ENCODE measurements at places on chromosomes 12 and 14.

GRCh38 chr14:27056586-27056985 is 458.8 kb upstream of the NOVA1 start:
- no peak for DNase-seq

DNA sequence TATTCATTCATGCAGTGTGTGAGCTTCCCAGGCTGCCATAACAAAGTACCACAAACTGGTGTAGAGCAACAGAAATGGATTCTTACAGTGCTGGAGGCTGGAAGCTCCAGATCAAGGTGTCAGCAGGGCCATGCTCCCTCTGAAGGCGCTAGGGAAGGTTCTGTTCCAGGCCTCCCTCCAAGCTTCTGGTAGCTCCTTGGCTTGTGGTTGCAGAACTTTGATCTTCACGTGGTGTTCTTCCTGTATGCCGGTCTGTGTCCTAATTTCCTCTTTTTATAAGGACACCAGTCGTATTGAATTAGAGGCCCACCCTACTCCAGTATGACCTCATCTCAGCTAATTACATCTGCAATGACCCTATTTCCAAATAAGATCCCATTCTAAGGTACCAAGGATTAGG is 3.1 kb downstream of the OTUB2 start:
- no peak for DNase-seq

GRCh38 chr14:61106959-61107641 is 126.1 kb downstream of the SLC38A6 start:
- no peak for DNase-seq

- no peak for DNase-seq
These were observed 12.4 kb downstream of the CABP1 start for GRCh38 chr12:120652656-120653435.

GRCh38 chr12:62146318-62146717 is 113.9 kb upstream of the USP15 start:
- DNase-seq = no peak

GRCh38 chr12:80895240-80895639 is 42.5 kb downstream of the LIN7A start:
- no peak for DNase-seq

DNA sequence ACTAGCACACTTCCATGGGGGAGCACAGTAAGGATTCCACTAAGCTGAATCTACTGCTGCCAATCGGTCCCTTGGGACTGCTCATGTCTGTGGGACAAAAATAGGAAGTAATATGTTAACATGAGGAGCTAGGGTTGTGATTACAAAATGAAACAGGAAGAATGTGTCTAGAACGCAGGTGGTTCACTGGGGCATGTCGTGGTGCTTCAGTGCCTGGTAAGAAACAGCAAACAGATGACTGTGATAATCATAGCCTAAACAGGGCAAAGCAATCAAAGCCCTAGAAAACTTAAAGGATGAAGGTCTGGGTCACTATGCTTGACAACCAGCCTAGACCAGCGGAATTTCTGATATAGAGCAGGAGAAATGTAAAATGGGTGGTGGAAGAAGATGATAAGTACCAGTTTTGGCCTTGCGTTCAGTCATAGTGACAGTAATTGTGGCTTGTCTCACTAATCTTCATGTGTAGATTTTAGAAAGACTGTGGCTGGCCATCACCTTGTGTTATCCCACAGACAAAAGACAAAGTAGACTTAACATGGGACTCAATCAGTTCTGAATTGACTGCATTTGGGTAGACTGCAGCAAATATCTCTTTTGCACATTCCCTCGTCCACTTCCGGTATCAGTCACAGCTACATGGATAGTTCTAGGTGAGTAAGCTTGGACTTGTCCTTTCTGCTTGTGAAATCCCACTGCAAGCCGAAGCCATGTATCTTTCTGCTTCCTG is 51.4 kb downstream of the WASHC3 start:
- DNase-seq = no peak

- no peak for DNase-seq
These were observed 141.0 kb downstream of the GRIP1 start for GRCh38 chr12:66537876-66538275.

- DNase-seq = no peak
These were observed 14.3 kb upstream of the FBXL14 start for GRCh38 chr12:1608713-1609119.

GRCh38 chr12:118964988-118965387 is 16.4 kb upstream of the SRRM4 start:
- DNase-seq = no peak

DNA sequence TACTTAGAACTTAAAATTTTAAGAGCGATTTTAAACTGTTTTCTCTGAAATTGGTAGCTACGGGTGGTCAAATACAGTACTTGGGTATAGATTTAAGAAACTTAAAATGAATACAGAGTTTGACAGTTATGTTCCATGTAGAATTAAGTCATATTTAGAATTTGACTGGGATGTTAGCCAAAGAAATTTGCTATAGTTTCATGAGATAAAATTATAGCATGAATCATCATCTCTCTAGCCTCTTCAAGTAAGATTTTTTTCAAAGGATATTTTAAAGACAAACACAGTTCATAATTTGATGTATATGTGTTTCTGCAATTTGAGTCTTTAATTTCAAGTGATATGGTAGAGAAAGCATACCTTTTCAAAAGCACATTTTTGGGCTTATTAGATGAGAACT is 41.0 kb downstream of the ZCRB1 start:
- no peak for DNase-seq

DNA sequence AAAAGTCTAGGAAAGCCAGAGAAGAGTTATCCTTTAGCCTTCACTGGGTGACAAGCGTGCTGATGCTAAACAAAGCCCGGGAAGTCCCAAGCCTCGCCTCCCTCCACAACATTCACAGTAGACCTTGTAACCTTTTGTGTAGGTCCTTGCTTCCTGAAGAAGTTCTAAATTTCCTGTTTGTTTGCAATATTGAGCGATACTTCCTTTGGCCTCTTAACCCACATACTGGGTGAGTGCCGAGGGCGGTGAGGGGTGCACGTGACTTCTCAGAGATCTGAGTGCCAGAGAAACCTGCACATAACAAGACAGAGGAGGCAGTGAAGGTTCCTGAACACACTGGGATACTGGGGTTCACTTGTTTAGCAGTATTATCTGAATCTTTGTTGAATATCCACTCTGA is 134.3 kb downstream of the PLXNC1 start:
- DNase-seq = no peak

GRCh38 chr12:6605421-6606330 is 1.5 kb downstream of the CHD4 start:
- DNase-seq = no peak

- DNase-seq = no peak
These were observed 52.1 kb downstream of the SLC15A4 start for GRCh38 chr12:128771681-128772080.

- no peak for DNase-seq
These were observed 9.0 kb downstream of the BMP4 start for GRCh38 chr14:53947452-53948204.

GRCh38 chr14:99971087-99971940 is 93.9 kb upstream of the EVL start:
- peak; percentile 34 for DNase-seq

DNA sequence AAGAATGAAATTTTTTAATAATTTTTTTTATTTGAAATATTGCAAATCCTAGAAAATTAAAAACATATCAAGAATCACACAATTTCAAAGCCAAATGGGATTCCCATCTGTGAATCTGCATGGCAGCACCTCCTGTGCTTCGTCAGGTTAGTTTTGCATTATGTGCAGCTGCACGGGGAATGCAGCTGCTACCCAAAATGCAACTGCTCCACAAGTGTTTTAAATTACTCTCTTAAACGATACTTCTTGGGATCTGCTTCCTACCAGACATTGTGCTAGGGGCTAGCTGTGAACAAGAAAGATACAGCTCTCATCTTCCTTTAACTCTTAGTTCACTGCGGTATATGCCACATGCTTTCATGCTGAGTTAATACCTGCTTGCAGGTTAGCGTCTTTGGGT is 154.2 kb downstream of the CRADD start:
- no peak for DNase-seq

DNA sequence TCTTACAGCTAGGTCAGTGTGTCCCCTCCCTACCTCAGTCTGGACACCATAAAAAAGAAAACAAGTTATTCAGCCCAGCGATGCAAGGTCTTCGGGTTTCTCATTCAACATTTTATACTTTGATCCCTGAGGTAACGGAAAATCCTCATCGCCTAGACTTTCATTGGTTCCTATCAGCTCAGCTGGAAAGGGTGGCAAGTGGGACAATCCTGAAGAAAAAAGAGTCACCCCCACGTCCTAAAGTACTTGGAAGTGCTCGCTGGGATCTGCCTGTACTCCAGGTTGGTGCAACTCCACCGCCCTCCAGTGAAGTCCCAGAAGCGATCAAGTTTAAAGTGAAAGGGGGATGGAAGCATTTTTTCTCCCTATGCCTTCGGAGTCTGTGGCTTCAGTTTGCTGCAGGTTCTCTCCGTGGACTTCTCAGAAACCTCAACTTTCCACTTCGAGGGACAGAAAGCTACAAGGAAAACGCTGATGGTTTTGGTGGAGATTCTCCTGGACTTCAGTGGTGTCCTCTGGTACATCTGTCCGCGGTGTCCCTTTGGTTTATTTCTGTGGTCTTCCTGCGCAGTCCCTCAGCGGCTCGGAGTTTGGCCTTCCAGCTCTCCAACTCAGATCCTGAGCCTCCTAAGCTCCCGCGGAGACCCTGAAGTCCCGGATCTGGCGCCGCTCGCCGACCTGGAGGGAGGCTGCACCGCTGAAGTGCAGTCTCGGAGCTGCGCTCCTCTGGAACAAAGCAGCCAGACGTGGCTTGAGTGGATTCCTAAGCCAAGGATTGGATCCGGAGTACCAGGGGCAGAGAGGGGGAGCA is 1.8 kb upstream of the LRFN5 start:
- peak; percentile 66 for DNase-seq

- no peak for DNase-seq
These were observed 19.5 kb downstream of the BCL11B start for GRCh38 chr14:99252443-99252939.

- DNase-seq = no peak
These were observed 83.8 kb downstream of the EEA1 start for GRCh38 chr12:92845329-92845728.

- DNase-seq = no peak
These were observed 43.3 kb downstream of the MMAB start for GRCh38 chr12:109529691-109530640.

- DNase-seq = no peak
These were observed 9.5 kb downstream of the GPR19 start for GRCh38 chr12:12686472-12686871.

DNA sequence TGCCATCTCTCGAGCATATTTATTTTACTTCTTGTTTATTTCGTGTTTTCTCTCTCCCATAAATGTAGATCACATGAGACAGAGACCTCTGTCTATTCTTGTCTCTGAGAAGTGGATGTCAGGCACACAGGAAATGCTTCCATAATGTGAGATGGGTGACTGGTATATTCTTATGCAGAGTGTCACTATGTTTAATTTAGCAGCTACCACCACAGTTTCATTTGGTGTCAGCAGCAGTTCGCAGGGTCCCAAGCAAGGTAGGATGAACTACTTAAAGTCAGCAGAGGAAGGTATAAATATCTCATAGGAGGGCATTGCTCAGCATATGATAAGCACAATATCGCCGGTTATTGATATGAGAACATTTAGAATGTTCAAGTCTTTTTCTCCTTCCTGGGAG is 180.9 kb upstream of the CNTN1 start:
- no peak for DNase-seq

GRCh38 chr14:104253223-104253822 is 114.9 kb downstream of the KIF26A start:
- DNase-seq = no peak

DNA sequence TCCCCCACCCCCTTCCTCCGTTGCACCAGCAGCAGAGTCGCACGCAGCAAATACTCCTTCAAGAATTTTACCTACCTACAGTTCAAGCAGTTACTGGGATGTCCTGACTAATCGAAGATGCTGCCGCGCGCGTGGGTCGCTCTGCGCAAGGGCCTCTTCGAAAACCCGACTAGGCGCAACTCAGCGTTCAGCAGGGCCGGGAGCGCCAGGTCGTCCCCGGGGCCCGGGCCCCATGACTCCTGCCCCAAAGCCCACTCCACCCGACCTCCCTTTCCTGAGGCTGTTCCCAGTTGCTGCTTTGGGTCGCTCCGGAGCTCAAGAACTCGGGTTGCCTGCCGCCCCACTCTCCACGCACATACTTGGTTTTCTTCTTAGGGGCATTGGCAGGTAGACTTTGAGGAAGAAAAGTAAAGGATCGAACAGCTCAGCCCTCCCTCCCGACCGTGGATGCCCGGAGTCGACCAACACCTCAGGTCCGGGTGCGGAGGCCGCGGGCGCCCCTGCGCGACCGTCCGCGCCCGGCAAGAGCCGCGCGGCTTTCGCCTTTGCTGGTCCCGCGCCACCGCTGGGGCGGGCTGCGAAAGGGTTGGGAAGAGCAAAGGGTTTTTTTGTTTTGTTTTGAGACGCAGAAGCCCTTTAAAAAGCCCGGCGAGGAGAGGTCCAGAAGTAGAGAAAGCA is 1.9 kb downstream of the BMP4 start:
- DNase-seq = no peak

- DNase-seq = no peak
These were observed 76.1 kb downstream of the ALG10B start for GRCh38 chr12:38392554-38393144.

DNA sequence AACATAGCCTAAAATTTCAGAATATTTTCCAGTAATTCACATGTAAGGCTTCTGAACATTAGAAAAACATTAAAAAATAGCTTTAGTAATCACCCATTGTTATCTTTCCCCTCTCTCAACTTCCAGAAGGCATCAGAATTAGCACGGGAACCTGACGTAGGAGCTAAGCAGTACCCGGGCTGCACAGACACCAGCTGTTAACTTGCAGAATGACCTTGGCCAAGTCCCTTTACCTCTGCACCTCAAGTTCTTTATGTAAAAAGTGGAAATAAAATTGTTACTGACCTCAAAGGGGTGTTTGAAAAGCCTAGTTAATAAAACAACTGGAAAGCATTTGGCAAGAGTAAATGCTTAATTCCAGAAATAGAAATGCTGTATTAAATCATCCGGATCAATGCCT is 7.2 kb downstream of the TPH2 start:
- no peak for DNase-seq

DNA sequence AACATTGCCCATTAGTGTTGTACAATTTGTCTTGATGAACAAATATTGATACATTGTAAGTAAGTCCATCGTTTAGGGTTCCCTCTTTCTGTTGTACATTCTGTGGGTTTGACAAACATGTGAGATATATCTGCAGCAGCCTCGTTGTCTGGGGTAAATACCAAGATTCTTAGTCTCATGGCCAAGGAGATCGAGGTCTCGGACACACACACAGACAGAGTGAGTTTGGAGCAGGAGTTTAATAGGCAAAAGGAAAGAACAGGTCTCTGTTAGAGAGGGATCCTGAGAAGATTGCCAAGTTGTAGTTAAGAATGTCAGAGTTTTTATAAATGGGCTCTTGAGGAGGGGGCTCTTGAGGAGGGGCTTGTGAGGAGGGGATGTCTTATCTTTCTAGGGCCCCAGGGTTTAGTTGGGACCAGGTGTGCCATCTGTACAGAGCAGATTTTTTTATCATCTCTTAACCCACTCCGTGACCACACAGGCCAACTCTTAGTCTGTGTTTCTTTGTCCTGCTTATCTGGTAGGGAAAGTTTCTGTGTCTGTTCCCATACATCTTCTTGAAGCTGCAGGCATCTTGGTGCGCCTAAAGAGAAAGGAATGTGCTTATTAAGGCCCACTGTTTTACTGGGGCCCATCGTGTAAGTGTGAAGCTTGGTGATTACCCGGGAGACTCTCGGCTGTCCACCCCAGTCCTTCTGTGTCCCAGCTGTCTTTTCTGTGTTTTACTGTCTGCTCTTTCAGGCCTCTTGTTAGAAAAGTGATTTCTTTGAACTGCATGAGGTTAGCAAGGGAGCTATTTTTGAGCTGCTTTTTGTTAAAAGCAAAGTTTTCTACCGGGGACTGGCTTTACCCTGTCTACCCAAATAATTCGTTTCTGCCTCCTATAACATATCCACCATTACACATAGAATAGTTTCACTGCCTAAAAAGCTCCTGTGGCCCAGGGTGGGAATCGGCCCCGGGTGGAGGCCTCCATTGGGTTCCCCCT is 22.4 kb upstream of the CLEC2D start:
- no peak for DNase-seq

Data from AG04450 (cell line).